Epithelial cell of esophagus (primary cell): ENCODE measurements at places on chromosomes 7 and 10.

GRCh38 chr10:123562387-123562786, 103.8 kb upstream of the GPR26 start:
- DNase-seq: no peak

DNA sequence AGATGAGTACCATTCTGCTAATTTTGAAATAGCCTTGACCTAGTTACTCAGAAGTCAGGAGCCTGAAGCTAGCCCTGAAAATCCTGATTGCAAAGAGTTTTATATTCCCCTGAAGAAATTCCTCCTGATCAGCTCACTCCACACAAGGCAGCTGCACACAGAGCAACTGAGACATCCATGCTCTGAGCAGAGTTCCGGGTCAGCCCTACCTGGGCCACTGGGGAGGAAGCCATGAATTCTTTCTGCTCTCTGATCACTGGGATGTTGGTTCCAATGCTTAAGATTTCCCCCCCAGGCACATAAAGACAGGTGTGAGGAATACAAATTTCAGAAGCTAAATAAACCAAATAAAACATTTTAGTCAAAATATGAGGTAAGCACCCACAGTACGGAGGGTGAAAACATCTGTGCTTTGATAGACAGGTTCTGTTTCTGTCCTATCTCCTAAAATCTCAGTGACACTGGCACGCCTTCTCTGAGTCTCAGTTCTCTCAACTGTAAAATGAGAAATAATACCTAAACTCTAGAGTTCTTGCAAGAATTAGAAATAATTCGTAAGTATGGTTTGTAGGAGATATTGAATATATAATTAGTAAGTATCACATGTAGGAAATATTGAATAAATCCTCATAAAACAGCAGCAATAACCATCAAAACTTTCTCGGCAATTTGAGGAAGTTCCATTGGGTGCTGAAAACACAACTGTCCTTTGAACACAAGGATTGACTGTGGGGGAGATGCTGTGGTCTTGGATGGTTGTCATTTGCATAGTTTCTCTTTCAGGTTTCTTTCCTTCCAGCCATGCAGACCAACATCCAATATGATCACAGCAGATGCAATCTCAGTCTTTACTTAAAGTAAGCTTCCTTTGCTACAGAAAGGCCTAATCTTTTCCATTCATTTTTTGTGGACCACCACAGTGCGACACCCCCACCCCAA, 133.0 kb upstream of the TNS3 start:
- no peak for DNase-seq

- peak; percentile 80 for DNase-seq
Observed at GRCh38 chr7:36291387-36292316, 98.0 kb upstream of the ANLN start.

DNA sequence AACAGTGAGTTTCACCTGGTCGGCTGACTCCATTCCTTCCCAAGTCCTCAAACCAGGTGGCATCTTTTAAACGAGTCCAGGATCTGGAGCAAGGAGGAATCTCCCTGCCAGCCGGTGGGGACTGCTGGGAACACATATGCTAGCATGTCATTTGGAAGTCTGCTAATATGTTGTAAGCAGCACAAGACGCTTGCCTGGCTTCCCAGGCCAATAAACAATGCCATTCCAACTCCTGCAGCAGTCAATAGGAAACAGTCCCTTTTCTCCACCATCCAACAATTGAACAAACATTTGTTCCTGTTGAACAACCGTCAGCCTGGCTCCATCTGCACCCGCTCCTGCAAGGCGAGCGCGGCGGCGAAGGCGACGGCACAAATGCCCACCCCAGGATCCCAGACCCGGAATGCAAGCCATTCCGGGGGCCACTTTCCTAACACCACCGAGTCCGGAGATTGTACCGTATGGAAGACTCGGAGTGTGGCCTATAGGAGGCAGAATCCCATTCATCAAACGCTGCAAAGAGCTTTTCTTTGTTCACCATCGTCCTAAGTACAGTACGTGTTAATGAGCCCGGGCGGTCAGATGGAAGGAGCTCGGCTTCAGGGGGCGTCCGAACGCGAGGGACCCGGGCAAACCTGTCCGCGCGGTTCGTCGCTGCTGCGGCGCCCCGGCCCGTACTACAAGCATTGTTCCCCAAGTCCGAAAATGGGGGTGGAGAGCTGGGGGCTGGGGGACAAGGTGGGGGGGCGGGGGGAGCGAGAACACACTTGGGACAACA, 1.6 kb downstream of the FAM53B start:
- no peak for DNase-seq

DNA sequence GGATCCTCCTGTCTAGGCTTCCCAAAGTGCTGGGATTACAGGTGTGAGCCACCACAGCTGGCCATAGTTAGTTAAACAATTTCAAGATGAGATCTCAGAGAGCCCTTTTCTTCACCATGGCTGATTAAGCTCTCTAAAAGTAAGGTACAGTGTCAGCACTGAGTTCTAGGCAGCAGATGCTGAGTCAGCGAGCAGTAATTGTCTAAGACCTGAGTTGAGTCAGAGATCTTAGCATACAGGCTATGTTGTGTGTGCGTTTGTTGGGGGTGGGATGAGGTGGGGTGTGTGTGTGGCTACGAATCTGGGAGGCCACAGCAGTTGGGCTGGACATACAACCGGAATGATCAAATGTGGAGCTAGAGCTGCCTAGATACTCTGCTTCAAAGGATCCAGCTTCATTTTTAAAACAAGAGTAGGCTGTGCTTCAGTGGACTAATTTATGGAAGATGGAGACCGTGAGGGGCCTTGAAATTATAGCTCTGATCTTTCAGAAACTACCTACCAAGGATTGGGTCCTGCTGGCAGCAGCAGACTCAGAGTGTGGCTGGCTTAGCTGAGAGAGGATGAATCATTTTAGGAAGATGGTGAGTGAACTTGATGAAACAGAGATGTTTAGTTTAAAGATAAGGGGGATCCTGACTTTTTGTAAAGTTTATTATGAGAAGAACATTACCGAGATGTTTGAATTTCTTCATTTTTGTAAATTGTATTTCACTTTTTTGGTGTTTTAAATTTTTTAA, 17.5 kb upstream of the MTPN start:
- DNase-seq: peak; percentile 78
